ENCODE measurements at places on chromosomes 2 and 18. TPM values are rescaled to one million over a fixed set of nuclear protein-coding genes. Genes with fewer than 3 reads are reported as not detected.

GRCh38 chr2:164933671-164934189 lies 21.6 kb downstream of the SLC38A11 start:
- no peak for DNase-seq
- H3K4me1 ChIP-seq: peaks cover 7% of the 10 kb centered on the region
- no peak overlapping the region for H3K4me3 ChIP-seq
- no peaks in the 10 kb centered on the region for H3K36me3 ChIP-seq
- no peak overlapping the region for H3K27ac ChIP-seq

The GAREM2 gene
- total RNA-seq: 1.9 TPM

DNA sequence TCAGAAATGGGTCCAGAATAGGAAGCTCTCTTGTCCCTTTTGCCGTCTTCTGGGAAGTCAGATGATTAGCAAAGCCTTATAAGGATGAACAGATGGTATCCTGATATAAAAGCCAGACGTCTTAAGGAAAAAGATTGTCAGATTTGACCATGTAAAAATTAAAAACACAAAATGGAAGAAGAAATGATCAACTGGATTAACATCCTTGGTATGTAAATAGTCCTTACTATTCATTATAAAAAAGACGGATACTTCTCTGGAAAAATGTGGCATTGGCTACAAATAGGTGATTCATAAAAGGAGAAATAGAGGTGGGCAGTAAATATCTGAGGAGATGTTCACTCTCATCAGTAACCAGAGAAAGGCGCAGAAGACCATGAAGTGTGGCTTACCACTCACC lies 33.7 kb upstream of the SCLY start:
- DNase-seq: no peak
- no peaks in the 10 kb centered on the region for H3K4me1 ChIP-seq
- no peak overlapping the region for H3K27ac ChIP-seq
- H3K27me3 ChIP-seq: no peaks in the 10 kb centered on the region

DNA sequence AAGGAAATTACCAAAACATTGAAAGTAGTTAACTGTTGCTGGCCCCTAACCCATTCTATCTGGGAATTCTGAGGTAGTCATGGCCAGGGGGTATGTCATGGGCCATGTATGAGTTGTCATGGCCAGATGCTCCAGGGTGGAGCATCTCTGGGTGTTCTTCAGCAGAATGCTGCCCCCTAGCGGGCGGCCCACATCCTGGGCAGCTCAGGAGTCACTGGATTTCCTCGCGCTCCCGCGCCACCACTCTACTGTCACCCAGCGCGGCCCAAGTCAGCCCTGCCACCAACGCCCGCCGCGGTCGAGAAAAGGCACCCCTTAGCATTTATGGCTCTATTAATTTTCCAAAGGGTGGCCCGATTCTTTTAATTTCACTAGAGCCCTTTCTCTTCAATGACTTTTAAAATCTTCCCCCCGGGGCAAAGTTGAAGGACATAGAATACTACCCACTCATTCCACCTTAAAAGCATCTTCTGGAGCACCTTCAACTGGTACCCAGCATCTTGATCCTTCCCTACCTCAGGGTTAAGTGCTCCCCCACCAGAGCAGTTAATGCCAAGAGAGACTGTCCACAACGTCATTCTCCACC lies 41.6 kb downstream of the PKDCC start:
- H3K4me1 ChIP-seq: peaks cover 24% of the 10 kb centered on the region
- no peaks in the 10 kb centered on the region for H3K36me3 ChIP-seq
- H3K27me3 ChIP-seq: no peaks in the 10 kb centered on the region
- no peak overlapping the region for H3K4me3 ChIP-seq
- H3K27ac ChIP-seq: no peak overlapping the region

DNA sequence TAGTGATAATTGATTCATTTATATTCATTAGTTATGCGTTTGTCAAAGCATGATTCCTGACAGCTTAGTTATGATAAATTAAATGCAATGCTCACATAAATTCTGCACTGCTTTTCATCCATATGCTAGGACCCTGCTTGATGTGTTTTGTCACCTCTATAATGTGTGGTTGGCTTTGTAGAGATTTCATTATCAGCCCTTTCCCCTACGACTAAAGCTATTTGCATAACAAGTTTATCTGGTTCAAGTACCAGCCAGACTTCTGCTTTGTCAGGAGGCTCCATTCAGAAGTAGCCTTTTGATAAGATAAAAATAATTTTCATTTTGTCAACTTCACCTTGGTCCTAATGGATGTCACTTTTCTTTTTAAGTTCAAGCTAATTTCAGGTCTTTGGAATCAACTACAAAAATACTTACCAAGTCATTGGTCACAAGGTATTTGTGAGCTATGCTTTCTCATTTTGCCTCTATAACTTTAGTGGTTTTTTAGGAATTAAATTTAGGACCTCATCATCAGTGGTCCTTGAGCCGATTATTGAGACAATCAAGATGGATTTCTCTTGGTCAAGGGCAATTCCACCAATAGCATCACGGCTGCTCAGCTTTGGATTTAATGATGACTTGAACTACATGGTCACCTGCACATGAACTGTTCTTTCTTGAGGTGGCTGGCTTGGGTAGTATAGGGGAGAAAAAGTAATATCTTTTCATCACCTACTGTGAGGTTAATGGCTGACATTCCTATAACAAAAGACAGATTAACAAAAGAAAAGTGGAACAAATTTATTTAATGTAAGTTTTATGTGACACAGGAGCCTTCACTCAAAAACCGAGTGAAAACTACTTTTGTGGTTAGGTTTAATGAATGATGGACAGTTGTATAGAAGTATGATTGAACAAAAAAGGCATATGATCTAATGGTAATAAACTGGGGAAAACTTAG lies 162.1 kb downstream of the MYO3B start:
- H3K27ac ChIP-seq: no peak overlapping the region
- no peaks in the 10 kb centered on the region for H3K4me1 ChIP-seq
- H3K27me3 ChIP-seq: no peaks in the 10 kb centered on the region
- no peak for DNase-seq

GRCh38 chr2:108554528-108554927 lies 20.3 kb downstream of the LIMS1 start:
- DNase-seq: no peak
- H3K4me3 ChIP-seq: no peak overlapping the region
- H3K4me1 ChIP-seq: peaks cover 18% of the 10 kb centered on the region
- H3K27ac ChIP-seq: no peak overlapping the region

DNA sequence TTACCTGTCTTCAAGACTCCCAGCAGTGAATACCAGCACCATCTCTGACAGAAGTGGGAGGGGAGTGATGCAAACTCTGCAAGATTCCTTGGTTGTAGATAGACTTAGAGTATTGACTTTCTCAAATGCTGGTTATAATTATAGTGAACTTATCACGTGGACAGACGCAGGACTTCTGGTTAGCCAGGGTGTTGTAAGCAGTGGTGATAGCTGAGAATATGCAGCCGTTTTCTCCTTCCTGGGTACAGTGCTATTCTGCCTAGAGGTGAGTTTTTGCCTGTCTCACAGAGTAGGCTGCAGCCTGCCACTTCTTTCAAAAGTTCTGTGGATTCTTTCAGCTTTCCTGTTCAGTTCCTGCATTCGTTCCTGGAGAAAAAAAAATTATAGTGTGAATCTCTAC lies 733 bp upstream of the CXCR2 start:
- H3K27ac ChIP-seq: peak overlapping the region; percentile 66
- no peak for DNase-seq
- peaks cover 15% of the 10 kb centered on the region for H3K4me1 ChIP-seq
- H3K36me3 ChIP-seq: no peaks in the 10 kb centered on the region
- no peaks in the 10 kb centered on the region for H3K27me3 ChIP-seq
- H3K4me3 ChIP-seq: no peak overlapping the region

The ACMSD gene
- not detected for total RNA-seq

Data from upper lobe of right lung (tissue), 1 donor.